ENCODE measurements at places on chromosomes 5 and 9. TPM values are rescaled to one million over a fixed set of nuclear protein-coding genes. Genes with fewer than 3 reads are reported as not detected.

Gene SLC36A3
- not detected for total RNA-seq

Gene MRPS30
- 93.3 TPM for total RNA-seq

Gene ENC1
- 23.6 TPM for total RNA-seq

Gene TRUB2
- 17.9 TPM for total RNA-seq

Gene SPRY4
- 5.5 TPM for total RNA-seq

Gene RLN2
- total RNA-seq, result 0.34 TPM

Gene PTPN3
- total RNA-seq, result 35.2 TPM

Gene OXCT1
- total RNA-seq, result 34.9 TPM

Gene TNFSF8
- not detected for total RNA-seq

Gene EGFLAM
- total RNA-seq, result 0.93 TPM

Gene PDLIM7
- 33.2 TPM for total RNA-seq

Gene PFN3
- total RNA-seq, result not detected

Gene FAM114A2
- 31.9 TPM for total RNA-seq

All from nasal cavity respiratory epithelium epithelial cell of viscerocranial mucosa (primary cell).